ENCODE measurements at places on chromosomes 1 and 21.

DNA sequence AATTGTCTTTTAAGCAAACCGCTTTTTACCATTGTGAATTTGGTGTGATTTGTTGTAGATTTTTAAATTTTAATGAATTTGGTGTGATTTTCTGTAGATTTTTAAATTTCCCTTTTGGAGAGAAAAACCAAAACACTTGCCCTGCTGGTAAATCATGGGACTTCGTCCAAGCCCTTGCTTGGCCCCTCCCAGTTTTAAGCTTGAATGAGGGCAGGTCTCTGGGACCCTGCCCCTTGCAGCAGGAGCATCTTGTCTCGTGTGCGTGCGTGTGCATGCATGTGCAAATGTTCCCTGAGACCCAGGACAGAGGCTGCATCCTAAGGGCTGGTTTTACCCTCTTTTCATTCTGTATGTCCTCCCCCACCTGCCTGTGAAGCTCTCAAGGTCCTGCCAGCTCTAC, 248.6 kb downstream of the GREM2 start:
- DNase-seq: no peak

- peak; percentile 57 for DNase-seq
Observed at GRCh38 chr1:19643602-19644394, at the start of gene NBL1. NBL1 (plus strand) TSS chr1:19644311; CDS start chr1:19655031, 10,720 bp downstream.

DNA sequence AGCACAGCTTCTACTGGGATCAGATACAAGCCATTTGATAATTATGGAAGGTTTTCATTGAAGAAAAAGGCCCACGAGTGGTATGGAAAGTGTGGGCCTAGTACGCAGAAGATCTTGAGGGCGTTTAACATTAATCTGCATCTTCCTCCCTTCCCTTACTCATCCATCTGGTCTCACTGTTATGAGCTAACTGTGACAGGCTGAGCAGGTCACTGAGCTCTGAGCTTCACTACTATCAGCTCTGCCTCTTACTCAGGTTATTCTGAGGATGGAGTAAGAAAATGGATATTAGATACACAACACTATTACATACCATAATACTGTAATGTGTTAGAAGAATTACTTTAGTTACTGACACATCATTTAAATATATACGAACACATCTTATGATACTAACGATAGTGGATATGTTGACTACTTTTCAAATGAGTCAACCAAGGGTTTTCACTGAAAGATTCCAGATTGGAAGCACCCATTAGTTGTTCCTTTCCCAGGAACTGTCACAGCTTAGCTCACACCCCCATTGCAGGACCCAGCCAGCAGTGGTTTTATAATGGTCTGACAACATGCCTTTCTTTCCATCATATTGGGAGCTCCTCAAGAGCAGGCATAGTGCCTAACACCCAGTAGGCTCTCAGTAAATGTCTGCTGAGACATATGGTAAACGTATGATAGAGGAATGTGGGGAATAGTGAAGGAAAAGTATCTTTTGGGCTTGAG, 97.8 kb upstream of the C8B start:
- no peak for DNase-seq

DNA sequence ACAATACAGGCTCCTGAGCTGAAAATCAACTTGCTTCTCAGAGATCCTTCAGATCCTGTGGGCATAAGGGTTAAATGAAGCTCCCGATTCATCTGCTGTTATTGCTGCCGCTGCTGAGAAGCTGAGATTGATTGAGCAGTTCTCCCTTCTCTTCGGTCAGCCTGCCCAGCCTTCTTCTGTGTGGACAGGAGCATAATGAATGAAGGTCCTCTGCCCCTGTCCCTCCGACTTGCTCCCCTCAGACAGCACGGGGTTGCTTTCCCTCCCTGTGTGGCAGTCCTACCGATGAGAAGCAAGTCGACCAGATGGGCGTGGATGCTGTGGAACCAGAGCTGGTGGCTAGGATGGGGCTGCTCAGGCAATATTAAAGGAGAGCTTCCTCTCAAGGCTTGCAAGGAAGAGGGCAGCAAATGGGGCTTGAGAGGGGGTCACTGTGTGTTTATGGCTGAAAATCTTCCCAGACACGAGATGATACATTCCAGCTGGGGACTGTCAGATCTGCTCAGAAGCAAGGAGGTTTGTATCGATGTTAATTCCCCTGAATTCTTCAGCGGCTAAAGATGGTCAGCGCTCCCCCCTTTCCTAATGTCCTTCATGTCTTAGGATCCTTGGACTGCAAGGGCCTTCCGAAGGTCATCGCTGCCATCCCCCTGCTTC, 63.9 kb upstream of the GOLT1A start:
- DNase-seq: no peak

DNA sequence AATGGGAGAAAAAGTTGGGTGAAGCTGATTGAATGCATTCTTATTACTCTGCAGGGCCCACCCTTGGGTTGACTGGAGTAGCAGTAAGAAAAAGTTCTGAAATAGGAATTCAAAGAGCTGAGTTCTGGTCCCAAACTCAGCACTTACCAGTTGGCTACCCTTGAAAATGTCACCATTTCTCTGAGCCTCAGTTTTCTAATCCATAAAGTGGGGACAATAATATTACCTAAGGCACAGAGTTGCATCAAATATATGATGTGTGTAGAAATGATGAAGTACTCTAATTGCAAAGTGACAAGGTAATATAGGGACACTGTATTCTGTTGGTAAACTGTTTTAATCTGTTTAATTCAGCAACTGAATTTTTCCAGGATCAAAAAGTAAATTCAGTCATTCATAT, 1.2 kb downstream of the LRRC52 start:
- DNase-seq: no peak
